ENCODE measurements at places on chromosomes 5 and 9.

DNA sequence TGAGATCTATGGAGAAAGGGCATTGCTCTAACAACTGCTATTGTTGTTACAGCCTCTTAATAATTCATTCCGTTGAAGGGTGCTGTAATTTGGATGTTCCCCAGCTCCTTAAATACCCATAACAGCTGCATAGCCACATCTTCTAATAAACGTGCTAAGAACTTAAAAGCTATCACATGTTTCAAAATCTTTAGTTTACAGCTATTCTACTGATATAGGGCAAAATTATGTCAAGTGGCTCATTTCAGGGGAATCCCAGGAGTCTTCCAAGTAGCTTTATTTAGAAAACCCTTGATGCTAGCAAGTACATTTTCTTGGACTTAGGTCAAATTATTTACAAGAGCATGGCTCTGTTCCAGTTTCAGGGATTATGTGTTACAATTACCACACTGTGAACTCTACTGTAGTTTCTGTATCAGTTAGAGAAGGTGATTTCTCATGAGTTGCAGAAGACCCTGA, 990.4 kb upstream of the ACO1 start:
- DNase-seq: no peak

DNA sequence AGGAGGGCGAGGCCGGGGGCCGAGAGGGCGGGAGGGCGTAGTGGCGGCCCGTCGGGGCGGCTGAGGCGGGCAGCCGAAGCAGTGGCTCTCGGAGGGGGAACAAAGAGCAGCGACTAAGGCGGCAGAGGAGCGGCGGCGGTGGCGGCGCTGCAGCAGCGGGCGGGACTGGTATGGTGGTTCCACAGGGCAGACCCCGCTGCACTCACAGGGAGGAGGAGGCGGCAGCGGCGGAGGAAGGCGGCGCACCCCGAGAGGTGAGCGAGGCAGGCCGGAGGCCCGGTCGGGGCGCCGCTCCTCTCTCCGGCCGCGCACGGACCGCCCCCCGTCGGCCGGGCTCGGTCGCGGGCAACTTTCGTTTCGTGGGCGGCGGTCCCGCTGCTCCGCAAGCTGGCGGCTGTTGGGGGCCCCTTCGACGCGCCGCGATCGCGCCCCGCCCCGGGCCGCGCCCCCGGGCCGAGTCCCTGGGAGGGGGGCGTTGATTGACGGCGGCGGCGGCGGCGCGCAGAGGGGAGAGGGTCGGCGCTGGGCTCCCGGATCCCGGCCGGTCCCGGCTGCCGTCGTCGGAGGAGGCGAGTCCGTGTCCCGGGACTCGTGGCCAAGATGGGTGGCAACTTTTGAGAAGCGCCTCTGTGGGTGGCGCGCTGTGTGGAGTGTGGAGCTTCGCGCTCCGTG, 467 bp downstream of the CNOT6 start:
- DNase-seq: peak; percentile 40

- no peak for DNase-seq
Observed at GRCh38 chr5:43019291-43019613, 20.9 kb downstream of the ANXA2R start.

- DNase-seq: peak; percentile 49
Observed at GRCh38 chr9:83334320-83334719, 203.9 kb downstream of the FRMD3 start.

DNA sequence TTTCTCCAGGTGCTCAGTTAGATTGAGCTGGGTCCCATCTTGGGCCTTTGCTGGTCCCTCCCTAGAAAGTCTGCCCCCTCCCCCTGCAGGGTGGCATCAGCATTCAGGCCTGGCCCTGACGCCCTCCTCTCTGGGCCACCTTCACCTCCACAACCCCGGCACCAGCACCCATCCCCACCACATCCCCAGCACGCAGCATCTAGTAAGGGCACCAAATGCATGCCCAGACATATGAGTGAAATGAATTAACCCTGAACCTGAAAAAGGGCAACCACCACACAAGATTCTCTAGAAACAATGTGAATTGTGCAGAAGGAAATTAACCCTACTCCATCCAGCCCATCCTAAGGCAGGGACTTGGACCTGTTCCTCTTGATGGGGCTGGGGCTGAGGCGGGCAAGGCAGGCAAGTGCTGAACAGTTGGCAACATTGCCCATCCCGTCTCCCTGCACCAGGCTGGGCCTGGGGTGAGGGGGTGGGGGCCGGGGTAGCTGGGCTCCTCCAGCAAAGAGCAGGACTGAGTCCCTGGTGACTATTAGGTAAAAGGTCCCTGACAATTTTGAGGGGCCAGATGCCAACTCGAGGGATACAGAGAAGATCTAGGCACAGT, 125.9 kb downstream of the KCNIP1 start:
- DNase-seq: no peak

DNA sequence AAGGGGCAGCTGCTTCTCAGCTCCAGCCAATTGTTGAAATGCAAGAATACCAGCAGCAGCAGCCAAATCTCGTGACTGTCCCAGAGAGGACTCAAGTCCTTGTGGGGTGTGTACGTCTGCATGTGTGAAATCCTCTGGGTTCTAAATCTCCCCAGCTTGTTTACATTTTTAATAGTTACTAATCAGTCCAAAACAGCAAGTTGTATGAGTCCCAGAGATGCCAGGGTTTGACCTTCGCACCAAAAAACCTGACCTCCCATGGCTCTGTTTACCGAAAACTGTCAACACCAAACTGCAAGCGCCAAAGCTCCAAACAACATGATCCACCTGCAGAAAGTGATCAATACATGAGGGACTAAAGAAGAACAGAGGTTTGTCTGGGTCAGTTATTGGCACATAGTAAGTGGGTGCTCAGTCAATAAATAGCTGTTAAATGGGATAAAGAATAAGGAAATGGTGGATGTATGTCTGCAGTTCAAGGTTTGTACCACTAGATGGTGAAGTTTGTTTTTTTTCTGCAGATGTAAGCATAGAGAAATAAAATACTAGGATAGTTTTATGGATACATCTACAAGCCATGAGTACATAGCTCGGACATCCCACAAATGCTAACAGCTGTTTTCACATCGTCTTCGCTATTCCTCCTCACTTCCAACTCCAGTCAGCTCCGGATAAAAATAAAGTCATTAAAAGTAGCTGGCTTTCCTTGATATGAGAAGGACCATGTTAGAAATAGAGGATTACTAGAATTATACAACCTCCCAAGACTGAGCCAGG, 85.3 kb upstream of the ADRB2 start:
- DNase-seq: peak; percentile 74

GRCh38 chr5:150710165-150710564, 9.3 kb upstream of the RBM22 start:
- peak; percentile 46 for DNase-seq

- DNase-seq: peak; percentile 86
Observed at GRCh38 chr5:148805326-148806290, 20.8 kb upstream of the ADRB2 start.

- DNase-seq: no peak
Observed at GRCh38 chr5:144121577-144121976, 48.9 kb downstream of the YIPF5 start.

GRCh38 chr9:128818839-128819715, 777 bp downstream of the ENDOG start:
- DNase-seq: peak; percentile 56

- peak; percentile 69 for DNase-seq
Observed at GRCh38 chr9:92887880-92888338, 10.1 kb upstream of the ZNF484 start.

GRCh38 chr9:36592801-36593583, 20.3 kb downstream of the MELK start:
- no peak for DNase-seq

DNA sequence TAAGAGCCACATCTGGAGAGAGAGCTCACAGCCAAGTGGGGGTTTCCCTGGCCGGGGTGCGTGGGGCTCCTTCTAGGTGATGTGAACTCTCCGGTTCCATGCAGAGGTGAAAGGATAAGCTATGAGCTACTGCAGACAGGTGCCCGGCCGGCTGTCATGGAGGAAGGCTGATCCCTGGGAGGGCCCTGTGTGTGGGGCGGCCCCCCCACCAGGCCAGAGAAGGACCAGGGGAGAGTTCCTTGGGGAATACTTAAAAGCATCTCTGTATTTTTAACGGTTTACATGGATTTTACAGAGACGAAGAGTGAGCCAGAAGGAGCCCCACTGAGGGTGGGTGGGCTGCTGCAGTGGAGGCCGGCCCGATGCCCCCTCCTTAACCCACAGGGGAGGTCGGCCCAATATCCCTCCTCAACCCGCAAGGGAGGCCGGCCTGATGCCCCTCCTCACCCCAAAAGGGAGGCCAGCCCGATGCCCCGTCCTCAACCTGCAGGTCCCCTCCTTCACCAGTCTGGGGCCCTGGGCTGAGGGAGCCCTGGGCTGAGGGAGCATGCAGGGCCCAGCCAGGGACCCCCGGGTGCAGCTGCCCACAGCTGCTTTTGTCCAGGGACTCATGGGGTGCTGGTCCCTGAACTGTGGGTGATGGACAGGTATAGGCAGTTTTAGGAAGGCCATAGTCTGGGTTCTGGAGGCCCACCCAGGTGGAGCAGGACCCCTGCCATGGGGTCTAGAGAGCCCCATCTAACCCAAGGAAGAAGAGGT, 31.9 kb downstream of the MRPL36 start:
- DNase-seq: no peak

DNA sequence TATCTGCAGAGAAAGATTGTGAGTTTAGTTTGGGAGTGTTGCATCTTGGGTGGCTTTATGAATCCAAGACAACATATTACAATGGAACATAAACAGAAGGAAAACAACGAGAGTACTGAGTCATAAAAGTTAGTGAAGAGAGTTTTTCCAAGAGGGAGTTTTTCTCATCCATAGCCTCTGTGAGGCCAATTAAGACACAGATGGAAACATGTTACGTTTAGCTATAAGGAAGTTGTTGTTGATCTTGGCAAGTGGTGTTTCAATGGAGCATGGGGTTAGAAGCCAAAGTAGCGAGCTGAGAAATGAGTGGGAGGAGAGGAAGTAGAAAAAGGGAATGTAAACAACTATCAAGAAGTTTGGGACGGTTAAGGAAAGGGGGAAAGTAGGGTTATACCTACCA, 53.3 kb upstream of the SPATA31D4 start:
- no peak for DNase-seq

DNA sequence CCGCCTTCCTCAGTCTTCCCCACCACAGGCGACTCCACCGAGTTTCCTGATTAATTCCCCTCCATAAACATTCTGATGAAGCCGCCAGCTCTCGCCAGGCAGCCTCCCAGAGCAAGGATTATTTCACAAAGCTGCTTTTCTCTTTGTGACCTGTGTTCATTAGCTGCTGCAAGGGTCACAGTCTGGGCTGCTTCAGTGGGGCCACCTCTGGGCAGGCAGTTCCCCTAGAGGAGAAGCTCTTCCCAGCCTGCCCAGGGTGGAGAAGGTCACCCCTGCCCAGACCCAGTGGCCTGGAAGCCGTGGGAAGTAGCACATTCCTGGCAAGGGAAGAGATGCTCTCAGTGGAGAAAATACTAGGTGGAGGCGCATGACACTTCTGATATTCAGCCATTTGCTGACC, 58.4 kb upstream of the RAPGEF1 start:
- no peak for DNase-seq

DNA sequence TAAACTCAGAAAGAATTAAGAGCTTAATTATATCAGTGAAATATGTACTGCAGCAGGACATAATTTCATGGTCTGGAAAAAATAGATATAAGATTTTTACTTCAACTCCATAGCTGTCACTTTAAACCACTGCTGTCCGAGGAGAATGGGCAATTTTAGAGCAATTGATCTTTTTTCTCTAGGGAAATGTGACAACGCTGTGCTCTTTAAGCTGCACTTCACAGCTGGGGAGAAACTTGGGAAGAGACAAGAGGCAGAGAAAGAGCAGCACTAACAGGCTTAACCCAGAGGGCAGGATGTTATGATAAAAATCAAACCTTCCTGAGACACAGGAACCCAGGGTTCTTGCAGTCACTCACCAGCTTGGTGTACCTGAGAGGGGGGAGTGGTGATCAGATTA, 92.0 kb downstream of the SPOCK1 start:
- no peak for DNase-seq

DNA sequence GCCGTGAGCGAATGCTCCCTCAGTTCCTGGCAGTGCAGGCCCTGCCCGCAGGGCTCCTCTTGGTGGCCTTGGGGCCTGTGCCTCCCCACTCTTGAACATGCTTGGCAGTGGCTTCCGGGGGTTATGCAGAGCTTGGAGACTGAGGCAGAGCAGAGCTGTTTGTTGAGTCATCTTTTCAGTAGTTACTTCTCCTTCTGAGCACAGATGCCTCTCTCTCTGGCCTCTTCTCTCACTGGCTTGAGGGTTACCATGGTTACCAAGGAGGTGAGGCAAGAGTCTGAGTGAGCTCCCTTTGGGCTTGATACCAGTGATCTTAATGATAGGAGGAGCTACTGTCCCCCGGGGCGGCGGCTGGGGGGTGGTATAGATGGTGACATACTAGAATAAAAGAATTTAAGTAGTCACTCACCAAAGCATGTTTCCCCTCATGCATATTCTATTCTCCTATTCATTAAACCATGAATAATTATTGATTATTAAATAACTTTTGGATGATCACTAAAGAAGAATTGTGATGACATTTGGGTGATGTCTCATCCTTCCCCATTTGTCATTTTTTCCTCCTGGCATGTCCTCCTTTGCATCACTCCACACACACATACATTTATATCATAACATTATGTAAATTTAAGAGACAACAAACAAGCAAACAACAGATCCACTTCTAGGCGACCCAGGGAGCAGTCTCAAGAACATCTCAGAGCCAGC, 111.1 kb downstream of the ARHGAP26 start:
- peak; percentile 93 for DNase-seq

DNA sequence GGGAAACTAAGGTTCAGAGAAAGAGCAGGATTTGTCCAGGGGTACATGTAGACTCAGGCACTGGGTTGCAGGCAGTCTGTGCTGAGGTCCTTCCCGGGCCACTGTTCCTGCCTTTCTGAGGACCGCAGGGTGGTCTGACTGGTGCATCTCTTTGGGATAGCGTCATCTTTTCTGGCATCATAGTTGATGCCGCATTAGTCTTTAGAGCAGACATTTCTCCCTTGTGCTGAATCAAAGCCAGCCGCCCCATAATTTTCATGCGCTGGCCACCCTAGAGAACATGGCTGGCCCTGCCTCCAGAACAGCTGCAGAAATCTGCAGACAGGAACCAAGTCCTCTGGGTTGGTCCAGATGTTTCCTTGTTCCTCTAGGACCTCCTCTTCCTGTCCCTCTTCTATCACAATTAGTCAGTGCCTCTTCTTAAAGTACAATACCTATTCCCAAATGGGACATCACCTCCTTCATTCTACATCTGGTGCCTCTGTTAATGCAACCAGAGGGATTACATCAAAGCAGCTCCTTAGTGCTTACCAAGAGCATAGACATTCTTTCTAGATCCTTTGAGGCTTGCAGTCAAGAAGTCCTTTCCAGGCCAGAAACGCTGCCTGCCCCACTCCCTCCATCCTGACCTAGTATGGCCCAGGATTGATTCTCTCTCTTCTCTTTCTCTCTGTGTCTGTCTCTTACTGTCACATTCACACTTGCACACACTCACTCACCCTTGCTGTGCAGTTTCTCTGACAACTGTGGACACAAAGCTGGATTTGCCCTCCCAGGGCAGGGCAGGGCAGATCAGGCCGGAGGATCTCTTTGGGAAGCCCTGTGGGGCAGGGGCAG, 42.0 kb upstream of the ORM1 start:
- DNase-seq: no peak

- peak; percentile 24 for DNase-seq
Observed at GRCh38 chr5:123545506-123545905, 33.5 kb downstream of the CSNK1G3 start.
